Left colon (tissue), 2 donors: ENCODE measurements at places on chromosomes 6 and 20. TPM values are rescaled to one million over a fixed set of nuclear protein-coding genes. Genes with fewer than 3 reads are reported as not detected.

- no peak for DNase-seq
These were observed 2.3 kb upstream of the SOX18 start for GRCh38 chr20:64051561-64052325.

DNA sequence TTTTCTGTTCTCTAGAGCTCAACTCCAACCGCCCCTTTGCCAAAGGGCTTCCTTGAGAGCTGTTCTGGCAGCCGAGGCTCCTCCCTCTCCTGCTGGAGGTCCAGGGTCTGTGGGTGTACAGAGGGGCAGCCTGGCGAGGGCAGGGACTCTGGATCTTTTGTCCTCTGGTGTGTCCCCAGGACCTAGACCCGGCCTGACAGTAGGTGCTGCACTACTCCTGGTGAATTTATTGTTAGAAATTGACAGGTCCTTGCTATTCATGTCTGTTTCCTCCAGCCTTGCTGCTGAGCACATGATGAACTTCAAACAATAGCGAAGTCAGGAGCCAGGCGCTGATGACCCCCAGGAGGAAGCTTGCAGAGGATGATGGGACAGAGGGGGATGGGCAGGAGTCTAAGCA, 234.7 kb upstream of the SULF2 start:
- no peak for DNase-seq

DNA sequence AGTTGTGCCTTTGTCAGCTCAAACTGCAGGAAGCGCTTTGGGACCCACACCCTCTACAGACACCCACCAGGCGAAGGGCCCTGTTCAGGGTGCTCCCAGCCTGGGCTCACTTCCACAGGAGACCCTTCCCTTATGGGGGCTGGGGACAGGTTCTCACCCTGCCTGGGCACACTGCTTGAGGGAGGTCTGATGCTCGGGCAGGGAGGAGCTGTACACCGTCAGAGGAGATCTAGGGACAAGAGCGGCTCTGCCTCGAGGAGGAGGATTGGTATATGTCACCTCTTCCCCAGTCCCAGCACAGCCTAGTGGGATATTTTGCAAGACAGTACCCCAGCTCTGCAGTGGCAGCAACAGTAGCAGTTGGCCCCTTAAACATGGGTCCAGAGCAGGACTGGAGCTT, 26.9 kb downstream of the GJA10 start:
- no peak for DNase-seq

DNA sequence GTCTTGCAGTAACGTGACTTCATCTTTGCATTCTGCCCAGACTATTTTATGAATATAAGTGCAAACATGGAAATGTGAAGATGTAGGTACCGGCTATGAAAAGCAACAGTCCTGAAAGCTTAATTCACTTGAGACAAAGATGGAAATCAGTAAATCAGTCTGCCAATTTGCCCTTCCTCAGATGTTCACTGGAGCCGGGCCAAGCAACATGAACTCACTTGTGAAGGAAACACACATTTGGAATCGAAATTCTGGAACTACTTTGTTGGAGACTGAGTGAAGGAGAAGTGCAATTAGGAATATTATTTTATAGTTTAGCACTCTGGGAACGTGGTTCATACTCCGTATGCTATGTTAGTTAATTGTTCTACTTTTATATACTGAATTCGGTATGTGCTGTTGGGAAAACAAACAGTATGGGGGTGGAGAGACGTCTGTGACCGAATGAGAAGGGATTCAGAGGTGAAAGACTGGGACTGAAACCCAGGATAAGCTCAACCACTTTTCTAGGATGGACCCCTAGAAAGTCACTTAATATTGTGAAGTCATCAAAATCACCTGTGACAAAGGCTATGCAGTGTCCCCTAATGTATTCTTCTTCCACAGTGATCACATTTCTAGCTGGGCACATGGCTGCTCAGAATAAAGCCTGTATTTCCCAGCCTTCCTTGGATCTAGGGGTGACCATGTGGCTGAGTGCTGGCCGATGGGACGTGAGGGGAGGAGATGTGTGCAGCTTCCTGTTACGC, 95.5 kb downstream of the PREX1 start:
- DNase-seq, result no peak

DNA sequence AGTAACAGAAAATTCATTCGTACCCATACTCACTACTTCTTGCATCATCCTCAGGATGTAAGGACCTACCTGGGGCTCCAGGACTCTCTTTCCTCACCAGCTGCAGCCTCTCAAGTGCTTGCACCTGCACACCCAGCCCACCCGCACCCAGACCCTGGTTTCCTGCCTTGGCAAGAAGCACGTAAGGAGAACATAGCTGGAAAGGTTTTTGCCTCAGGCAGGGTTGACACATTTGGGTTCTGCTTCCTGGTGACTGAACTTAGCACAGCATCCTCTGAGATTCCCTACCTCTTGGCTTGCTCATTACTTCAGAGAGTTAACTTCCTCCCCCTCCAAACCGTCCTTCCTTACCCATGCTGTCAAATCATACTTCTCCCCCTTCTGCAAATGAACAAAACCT, 556.9 kb downstream of the CD83 start:
- no peak for DNase-seq

- DNase-seq, result no peak
These were observed 12.9 kb downstream of the CASS4 start for GRCh38 chr20:56424931-56425330.

DNA sequence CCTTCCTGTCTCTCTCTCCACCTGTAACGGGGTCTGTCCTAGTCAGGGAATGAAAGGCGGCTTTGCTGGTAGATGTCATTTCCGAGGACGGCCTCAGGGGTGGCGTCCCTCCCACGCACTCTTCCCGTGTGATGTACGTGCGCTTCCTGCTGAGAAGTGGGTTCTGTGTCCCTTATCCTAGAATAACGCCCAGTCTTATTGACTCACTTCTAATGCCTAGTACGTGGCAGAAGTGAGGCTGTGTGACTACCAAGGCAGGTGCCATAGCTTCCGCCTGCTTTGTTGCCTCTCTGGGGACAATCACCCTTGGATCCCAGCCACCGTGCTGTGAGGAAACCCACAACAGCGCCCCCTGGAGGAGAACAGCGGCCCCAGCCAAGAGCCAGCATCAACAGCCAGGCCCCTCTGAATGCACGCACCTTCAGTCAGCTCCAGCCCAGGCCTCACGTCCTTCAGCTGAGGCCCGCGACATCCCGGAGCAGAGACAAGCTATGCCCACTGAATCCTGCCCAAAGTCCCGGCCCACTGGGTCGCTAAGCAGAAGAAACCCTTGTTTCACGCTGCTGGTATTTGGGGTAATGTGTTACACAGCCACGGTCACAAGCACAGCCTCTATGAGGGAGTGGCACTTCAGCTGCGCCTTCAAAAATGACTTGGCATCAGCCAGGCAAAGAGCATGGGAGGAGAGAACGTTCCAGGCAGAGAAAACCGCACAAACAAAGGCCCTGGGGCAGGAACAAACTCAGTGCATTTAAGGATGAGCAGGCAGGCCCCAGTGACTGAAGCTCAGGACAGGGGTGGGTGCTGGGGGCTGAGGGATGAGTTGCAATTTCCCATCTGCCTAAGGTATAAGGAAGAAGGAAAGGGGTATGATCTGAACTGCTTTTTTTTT, 224.2 kb downstream of the NFATC2 start:
- peak; percentile 70 for DNase-seq

DNA sequence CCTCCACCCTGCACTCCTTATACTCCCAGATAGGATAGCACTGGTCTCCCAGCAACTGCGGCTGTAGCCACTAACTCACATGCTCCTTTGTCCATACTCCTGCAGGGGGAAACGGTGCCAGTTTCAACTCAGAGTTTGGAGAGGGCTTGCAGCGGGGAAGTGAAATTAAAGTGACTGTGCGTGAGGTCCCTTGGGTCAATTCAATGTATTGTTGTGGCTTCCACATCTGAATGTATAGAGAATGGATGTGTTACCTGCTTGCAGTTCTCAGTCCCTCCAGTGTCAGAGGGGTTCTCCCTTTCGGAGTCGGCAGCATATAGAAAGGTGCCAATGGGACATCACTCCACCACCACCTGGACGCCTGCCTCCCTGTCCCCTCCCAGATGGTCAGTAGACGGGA, 93.6 kb upstream of the CNKSR3 start:
- DNase-seq, result no peak

DNA sequence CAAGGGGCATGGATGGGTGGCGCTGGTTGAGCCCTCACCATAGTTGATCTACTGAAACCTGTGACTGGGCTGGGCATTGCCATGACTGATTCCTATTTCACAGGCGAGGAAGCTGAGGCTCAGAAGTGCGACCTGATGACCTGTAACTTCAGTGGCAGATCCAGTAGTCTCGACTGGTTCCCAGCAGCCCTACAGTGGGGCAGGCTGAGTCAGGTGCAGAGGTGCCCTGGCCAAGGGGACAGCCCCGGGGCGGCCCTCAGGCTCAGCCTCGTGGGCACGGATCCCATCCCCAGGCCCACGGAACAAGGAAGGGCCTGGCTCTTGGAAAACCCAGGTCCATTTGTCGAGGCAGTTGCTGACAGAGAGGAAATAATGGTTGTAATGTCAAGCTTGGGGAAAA, 283.0 kb downstream of the CDH4 start:
- DNase-seq, result no peak

DNA sequence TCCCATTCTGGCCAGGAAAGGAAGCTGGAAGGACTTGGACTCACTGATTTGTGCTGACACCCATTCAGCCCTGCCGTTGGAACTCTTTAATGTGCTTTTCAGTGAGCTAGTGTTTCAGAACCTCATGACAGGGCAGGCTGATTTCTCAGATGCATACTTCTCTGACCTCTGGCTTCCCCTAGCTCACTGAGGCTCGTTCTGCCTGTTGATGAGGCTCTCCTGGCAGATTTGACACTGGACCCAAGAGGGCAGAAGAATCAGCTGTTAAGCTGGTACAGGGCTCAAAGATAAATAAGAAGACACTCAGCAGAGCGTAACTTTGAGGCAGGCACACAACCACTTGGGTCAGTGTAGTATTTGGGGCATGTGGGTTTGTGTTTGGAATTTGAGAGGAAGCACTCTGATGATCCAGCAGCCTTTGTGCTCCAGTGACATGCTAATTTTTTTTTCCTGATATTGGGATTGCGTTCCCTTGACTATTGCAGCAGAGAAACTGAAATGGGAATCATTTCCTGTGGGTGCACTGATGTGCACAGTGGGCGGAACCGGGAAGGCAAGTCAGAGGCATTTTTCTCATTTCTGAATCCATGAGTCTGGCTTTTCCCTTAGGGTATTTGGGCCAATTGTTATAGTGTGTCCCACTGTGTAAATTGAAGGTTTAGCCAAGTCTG, 80.2 kb downstream of the CARMIL1 start:
- no peak for DNase-seq

DNA sequence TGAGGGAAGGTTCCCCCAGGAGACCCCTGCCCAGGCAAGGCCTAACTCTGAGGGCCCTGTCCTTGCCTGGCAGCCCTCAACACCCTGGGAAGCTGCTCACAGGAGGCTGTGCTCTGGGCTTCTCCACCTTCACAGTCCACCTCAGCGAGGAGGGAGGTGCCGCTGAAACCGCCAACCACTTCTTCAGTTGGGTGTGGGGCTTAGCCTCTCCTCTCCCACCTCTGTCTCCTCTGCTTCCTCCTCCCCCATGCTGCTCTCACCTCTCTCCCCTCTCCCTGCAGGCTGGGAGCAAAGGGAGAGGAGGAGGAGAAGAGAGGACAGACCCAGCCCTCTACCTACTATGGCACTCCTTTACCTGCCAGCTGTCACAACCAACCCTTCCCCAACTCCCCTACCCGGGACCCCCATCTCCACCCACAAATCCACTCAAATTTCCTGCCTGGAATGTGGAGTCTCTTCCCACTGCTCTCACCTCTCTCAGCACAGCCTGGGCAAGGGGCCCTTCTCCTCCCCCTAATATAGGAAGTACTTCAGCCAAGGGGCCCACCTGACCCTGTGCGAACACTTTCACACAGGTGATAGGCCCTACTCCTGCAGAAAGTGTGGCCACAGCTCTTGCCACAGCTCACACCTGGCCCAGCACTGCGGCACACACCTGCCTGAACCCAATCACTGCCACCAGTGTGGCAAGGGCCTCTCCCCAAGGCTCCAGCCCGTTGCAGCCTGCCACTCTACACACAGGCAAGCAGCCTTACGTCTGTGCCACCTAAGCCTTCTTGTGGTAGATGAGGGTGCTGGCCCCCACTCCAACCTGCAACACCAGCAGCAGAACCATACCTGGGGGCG, 7.2 kb downstream of the RING1 start:
- DNase-seq, result no peak

GRCh38 chr6:119395192-119395591, 45.6 kb upstream of the MAN1A1 start:
- DNase-seq, result no peak

GRCh38 chr6:38239719-38240451, 399.8 kb downstream of the BTBD9 start:
- DNase-seq, result no peak

DNA sequence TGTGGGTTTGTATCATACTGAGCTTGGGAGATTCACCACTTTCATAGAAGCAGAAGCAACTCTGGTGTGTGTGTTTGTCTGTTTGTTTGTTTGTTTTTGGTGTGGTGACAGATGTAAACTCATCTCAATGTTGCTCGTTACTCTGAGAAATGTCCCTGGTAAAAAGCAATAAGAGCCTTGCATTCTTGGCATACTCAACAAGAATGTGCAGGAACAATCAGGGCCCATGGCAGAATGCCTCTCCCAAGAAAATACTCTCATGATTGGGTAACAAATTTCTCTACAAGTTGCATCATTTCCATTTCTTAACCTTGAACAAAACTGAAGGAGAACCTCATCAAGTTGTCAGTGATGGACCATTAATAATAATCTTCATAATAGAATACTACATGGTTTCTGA, 43.0 kb upstream of the PKHD1 start:
- DNase-seq, result no peak

GRCh38 chr6:139765825-139766285, 391.4 kb upstream of the CITED2 start:
- DNase-seq, result no peak

DNA sequence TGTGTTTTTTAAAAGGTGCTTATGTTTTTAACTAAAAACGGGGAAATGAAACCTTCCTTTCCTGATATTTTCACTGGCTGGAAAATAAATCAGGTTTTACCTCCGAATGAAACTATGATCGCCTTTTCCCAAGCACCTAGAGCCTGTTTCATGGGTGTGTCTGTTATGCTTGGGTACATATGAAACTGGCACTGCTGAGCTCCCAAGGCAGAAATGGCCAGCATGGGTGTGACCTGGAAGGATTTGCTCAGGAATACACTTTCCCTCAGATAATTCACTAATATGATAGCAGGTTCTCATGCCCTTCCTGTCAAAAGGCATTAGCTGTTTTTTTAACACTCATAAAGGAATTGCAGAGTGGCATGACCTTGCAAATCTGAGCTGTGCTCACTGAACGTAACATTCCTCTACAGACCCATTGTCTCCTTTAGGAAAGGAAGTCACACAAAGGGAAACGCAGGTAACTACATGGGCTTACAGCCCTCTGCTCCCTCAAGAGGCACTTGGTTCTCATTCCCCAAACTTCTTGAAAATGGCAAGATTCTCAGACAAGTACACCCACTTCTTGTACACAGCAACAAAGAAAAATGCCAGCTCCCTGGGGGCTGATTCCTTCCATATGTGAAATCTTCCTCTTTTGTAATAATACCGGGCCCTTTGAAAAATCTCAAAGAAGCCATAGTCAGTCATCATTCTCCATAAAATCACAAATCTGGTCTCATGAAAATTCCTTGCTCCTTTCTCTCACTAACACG, 72.7 kb downstream of the METTL24 start:
- peak; percentile 48 for DNase-seq

Gene VWA7
- 11.4 TPM for total RNA-seq

Gene DSE
- 8.0 TPM for total RNA-seq

Gene POLH
- 11.2 TPM for total RNA-seq

Gene SMPD2
- total RNA-seq, result 23.8 TPM

Gene SFTA2
- not detected for total RNA-seq

Gene OR2W1
- total RNA-seq, result not detected

Gene RNF39
- total RNA-seq, result 0.58 TPM

Gene TTLL9
- 0.14 TPM for total RNA-seq
